Midbrain (tissue), 1 donor: ENCODE measurements at places on chromosomes 11 and 22.

DNA sequence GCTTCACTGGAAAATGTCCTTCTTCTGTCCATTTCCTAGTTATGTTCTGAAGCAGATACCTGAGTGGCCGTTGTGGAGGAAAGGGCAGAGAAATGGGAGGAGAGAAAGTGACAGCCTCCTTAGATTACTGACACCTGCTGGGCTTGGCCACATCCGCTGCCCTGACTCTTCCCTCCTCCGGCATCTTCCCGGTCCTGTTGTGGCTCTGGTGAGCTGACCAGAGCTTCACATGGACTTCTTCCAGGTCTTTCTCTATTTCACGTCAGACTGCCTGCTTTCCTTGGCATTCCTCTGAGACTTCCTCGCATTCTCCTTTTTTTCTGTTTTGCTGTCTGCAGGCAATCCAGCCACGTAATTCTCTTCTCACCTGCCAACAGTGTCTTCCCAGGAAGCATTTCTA lies 138.7 kb upstream of the E2F8 start:
- no peak for DNase-seq

DNA sequence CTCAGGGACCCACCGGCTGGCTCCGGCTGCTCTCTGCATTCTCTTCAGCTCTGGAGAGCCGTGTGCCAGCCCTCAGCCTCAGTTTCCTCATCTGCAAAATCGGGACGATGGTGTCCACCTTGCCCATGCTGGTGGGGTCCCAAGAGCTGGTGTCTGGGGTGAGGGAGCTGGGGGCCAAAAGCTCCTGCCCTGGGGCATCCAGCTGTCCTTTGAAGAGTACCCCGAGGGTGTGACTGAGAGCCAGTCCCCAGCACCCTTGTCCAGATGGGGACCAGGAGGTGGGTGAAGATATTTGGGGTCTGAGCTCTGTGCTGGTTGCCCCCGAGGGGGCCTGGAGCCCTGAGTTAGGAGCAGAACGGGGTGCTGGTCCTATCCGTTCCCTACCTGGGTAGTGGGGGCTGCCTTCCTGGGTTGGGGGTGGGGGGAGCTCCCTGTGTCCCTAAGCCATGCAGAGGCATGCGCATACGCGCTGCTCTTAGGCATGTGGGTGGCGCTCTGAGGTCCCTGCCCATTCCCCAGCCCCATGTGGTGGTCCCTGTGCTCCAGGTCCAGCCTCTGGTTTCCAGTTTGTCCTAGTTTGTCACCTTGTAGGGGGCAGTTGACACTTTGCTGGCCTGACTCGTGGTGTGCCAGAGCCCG lies 4.9 kb downstream of the LRP5 start:
- DNase-seq = no peak

- no peak for DNase-seq
These were observed 92.0 kb downstream of the SGSM3 start for GRCh38 chr22:40462195-40462984.

- DNase-seq = no peak
These were observed 555.3 kb downstream of the MIAT start for GRCh38 chr22:27212617-27213177.
